ENCODE measurements at places on chromosomes 5 and 9. TPM values are rescaled to one million over a fixed set of nuclear protein-coding genes. Genes with fewer than 3 reads are reported as not detected.

GRCh38 chr9:133440874-133441273, 18.7 kb downstream of the ADAMTS13 start:
- H3K4me3 ChIP-seq = no peak overlapping the region
- DNase-seq = no peak
- no peaks in the 10 kb centered on the region for H3K27me3 ChIP-seq
- H3K36me3 ChIP-seq = no peaks in the 10 kb centered on the region

DNA sequence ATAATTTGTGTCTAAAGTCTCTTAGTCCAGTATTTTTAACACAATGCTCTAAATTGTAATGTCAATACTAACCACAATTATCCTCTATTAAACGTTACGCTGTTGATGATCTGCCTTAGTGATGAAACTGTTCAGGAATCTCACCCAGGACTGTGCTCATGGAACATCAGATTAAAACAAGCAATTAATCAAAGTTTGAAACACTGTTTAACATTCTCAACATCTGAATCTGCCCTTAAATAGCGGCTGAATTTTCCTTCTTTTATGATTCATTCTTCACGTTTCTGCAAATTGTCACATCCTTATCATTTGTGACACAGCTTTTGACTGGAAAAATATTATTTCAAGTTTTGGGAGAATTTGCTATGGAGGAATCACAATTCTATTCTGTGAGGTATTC, 113.8 kb downstream of the MARCHF11 start:
- no peak overlapping the region for H3K4me3 ChIP-seq
- no peak overlapping the region for H3K27ac ChIP-seq
- no peaks in the 10 kb centered on the region for H3K27me3 ChIP-seq
- H3K36me3 ChIP-seq = no peaks in the 10 kb centered on the region

Gene MCIDAS
- 0.08 TPM for total RNA-seq

Gene B4GALT1
- 2.6 TPM for total RNA-seq

GRCh38 chr5:134561871-134562296, 36.4 kb downstream of the JADE2 start:
- H3K27me3 ChIP-seq = no peaks in the 10 kb centered on the region
- peaks cover 70% of the 10 kb centered on the region for H3K36me3 ChIP-seq
- DNase-seq = peak; percentile 72

DNA sequence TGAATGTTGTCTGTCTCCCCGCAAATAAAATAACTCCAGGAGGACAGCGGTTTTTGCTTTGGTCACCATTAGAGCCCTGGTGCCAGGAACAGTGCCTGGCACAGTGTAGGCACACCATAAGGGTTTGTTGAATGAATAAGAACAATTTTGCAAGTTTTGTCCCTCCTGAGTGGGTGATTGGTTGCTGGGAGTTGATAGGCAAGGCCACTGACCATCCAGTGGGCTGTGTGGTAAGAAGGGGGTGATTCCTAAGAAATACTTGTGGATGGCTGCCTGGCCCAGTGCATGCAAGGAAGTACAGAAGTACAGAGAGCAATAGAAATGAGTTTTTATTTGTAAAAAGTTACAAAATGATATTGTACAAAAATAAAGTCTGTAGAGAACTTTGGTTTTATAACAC, 27.5 kb downstream of the GDNF start:
- H3K36me3 ChIP-seq = peaks cover 31% of the 10 kb centered on the region
- H3K27ac ChIP-seq = no peak overlapping the region
- H3K4me3 ChIP-seq = no peak overlapping the region
- H3K27me3 ChIP-seq = no peaks in the 10 kb centered on the region
- H3K4me1 ChIP-seq = peaks cover 57% of the 10 kb centered on the region

- DNase-seq = no peak
- no peak overlapping the region for H3K4me3 ChIP-seq
- H3K27me3 ChIP-seq = no peaks in the 10 kb centered on the region
- no peaks in the 10 kb centered on the region for H3K36me3 ChIP-seq
- H3K27ac ChIP-seq = no peak overlapping the region
- peaks cover 62% of the 10 kb centered on the region for H3K4me1 ChIP-seq
Observed at GRCh38 chr9:136624184-136624951, 38.3 kb upstream of the EGFL7 start.

DNA sequence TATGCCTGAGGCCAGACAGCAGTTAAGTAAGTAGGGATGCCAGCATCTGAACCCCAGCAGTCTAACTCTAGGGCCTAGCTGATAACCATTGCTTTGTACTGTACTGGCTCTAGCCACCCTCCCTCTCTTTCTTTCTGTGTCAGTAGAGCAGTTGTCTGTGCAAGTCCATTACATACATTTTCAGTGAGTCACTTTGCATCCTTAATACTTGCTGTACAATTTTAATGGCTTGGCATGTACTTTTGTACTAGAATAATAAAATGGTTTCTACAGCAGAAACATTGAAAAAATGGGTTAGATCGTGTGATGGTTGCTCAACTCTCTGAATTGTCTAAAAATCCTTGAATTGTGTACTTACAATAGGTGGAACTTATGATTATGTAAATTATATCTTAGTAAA, 1.5 kb upstream of the TTC39B start:
- H3K4me3 ChIP-seq = no peak overlapping the region
- peaks cover 15% of the 10 kb centered on the region for H3K4me1 ChIP-seq
- H3K36me3 ChIP-seq = no peaks in the 10 kb centered on the region
- no peak overlapping the region for H3K27ac ChIP-seq
- no peak for DNase-seq

- no peak for DNase-seq
- H3K27ac ChIP-seq = no peak overlapping the region
Observed at GRCh38 chr9:126612326-126612812, 1.4 kb upstream of the LMX1B start.

Measured in SJSA1 (cell line).